Urinary bladder (tissue), 4 donors: ENCODE measurements at places on chromosomes 5 and 9. TPM values are rescaled to one million over a fixed set of nuclear protein-coding genes. Genes with fewer than 3 reads are reported as not detected.

DNA sequence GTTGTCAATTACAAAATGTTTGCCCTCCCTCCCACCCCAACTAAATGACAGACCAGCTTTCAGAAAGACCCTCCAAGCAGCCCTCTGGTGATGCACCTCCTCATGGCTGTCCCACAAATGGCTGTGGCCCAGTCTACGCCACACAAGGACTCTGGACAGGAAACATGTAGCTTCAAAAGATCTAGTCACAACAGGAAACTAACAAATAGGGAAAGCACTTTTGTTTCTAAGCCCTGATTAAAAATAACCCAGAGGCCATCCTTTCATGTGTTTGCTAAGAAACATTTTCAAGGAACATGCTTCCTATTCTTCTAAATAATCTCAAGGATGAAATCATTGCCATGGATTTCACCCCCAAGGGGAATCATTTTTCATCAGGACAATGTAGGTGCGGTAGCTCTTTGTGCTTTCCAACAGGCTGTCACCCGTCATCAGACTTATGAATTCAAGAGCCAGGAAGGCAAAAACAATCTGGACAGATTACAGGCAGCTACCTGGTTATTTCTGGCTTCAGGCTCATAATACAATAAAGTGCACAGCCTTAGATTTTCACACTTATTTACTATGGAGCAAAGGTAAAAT, 20.1 kb downstream of the PCSK1 start:
- DNase-seq = no peak

DNA sequence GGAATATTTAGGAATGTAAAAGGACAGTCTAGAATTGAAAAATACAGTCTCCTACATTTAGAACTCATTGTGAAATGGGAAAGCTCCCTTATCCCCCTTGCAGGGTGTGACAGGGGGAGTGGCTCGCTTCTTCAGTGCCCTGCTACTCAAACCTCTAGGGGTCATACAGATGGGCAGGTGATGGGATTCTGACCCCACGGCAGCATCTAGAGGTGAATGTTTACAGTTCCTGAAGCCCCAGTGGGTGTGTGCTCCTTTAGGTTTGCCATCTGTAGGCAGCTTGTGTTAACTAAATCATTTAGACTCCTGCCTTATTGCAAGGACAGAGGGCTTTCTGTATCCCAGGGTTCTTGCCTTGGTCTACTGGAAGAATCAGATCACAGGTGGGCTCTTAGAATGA, 271.0 kb upstream of the MPDZ start:
- no peak for DNase-seq

DNA sequence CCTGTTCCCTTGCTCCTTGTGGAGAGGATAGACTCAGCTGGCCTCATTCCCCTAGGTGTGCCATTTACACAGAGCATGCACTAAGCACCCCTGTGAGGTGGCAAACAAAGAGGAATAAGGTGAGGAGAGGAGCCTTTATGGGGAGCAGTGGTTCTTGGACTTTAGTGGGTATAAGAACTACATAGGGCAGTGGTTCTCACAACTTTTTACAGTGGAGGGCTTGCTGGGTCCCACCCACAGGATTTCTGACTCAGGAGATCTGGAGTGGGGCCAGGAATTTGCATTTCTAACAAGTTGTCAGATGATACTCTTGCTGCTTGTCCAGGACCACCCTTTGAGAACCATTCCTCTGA, 42.0 kb downstream of the CSF1R start:
- no peak for DNase-seq

Gene LHX6
- 2.2 TPM for total RNA-seq

DNA sequence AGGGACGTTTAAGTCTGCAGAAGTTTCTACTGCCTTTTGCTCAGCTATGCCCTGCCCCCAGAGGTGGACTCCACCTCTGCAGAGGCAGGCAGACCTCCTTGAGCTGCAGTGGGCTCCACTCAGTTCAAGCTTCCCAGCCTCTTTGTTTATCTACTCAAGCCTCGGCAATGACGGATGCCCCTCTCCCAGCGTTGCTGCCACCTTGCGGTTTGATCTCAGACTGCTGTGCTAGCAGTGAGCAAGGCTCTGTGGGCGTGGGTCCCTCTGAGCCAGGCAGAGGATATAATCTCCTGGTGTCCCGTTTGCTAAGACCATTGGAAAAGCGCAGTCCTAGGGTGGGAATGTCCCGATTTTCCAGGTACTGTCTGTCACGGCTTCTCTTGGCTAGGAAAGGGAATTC, 2188.5 kb upstream of the WWC1 start:
- DNase-seq = no peak

- DNase-seq = no peak
Measured at GRCh38 chr5:140239939-140240700, 62.8 kb downstream of the PFDN1 start.

GRCh38 chr9:135520916-135521607, at the start of gene LCN1:
Gene LCN1, plus strand, starts transcription at chr9:135521440. Its CDS starts 58 bp downstream, at chr9:135521498.
- no peak for DNase-seq

DNA sequence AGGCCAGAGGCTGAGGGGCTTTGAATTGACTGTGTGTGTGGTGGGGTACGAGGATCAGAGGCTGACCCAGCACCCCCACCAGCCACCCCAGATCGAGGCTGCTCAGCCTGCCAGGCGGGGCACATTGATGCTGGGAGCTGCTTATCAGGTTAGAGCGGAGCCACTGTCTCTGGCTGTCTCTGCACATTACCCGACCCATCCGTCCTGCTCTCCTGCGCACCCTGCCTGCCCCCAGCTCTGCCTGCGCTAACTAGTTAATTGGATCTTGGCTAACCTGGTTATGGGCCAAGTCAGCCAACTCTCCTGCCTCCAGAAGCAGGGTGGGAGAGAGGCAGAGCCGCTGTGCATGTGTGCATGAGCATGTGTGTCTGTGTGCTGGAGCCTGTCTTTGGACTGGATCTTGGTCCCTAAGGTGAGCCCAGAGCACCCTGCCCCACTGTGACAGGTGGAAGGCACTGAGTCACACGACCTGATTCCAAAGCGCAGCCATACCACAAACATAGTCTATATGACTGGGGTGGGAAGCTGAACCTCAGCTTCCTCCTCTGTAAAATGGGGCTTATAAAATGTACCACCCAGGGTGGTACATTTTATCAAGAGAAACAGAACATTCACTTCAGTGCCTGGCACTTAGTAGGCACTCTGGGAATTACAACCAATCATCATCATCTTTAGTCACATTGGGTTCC, 39.7 kb downstream of the PCDH1 start:
- no peak for DNase-seq

GRCh38 chr5:164422400-164422799, 917.0 kb downstream of the MAT2B start:
- no peak for DNase-seq

DNA sequence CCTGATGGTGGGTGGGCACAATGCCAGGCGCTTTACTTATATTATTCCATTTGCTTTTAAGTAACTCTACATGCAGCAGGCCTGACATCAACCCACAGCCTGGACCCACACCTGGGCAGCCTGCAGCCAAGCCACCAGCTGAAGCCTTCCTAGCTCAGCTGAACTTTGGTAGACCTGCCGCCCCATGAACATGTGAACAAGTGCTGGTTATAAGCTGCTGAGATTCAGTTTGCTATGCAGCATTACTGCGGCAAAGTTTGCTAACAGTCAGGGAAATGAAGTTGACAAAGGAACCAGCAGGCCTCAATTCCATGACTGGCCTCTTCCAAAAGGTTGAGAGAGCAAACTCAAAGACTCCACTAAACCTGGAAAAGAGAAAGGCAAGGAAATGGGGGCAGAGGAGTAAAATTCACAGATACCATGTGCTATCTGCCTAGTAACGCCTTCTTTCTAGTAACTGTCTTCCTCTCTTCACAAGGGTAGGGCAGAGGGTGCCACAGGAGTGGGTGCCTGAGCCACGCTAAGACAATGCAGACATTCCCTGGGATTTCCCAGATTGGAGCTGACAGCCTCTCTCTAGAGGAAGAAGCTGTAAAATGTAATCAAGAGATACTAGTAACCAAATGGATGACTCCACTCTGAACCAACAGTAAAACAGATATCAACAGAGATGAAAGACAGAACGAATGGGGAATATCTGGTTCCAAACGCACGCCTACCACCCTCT, 2.9 kb downstream of the BOD1 start:
- no peak for DNase-seq

DNA sequence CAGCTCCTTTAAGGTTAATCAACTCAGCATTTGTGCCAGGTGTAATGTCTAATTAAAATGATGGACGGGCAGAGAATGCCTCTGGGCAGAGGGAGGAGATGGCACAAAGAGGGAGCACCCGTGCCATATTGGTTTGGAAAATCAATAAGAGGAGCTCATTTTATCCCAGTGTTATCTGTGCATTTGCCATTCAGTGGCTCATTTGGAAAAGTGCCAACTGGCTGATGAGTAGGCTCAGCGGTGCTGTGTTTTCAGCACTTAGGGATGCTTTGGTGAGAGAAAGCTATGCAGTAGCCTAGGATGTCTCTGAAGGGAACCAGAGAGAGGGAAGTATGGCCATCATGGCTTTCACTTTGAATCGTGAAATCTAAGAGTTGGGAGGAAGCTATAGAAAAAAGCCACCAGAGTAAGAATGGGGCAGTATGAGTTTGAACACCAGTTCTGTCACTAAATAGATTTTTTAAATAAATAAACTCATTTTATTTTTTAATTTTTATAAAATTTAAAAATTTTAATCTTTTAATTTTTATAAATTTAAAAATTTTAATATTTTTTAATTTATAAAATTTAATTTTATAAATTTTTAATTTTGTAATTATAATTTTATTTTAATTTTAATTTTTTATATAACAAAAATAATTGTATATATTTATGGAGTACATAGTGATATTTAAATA, 472.8 kb downstream of the BRINP1 start:
- no peak for DNase-seq

DNA sequence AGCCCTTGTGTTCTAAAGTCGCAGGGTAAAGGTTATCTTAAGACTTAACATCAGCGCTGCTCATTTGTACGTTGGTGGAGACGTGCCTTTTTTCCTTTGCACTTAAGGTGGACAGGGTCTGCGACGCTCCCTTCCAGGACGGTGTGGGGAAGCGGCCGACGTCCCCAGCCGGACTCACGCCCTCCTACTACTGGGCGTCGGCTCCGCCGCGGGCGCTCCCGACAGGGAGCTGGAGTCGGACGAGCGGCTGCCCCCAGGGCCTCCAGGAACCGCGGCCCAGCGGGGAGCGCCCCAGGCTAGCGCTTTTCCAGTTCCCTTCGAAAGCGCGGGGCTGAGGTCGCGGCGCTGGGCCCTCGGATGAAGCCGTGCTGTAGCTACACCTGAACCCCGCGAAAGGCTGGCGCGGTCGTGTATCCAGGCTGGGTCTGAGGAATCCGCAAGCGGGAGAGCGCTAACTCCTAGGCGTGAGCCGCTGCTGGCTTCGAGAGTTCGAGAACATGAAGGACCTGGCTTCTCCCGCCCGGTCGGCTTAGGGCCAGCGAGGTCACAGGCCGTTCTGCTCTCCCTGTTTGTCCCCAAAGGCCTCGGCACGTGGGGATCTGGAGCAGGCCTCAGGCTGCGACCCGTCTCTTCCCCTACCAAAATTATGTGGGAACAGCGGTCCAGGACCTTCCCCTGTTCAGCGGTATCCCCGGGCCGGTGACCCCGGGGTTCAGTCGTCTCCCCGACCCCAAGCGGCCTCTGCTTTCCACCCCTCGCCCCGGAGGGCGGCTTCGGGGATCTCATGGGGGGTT, 3.8 kb upstream of the DMRT3 start:
- DNase-seq = no peak

- peak; percentile 49 for DNase-seq
Measured at GRCh38 chr5:136769900-136770684, 404.7 kb upstream of the TRPC7 start.

- DNase-seq = no peak
Measured at GRCh38 chr5:170860415-170860814, 1.4 kb upstream of the RANBP17 start.

Gene LRRC14B
- total RNA-seq = 0.58 TPM

Gene SLC6A3
- total RNA-seq = not detected

Gene RNF180
- 23.8 TPM for total RNA-seq

DNA sequence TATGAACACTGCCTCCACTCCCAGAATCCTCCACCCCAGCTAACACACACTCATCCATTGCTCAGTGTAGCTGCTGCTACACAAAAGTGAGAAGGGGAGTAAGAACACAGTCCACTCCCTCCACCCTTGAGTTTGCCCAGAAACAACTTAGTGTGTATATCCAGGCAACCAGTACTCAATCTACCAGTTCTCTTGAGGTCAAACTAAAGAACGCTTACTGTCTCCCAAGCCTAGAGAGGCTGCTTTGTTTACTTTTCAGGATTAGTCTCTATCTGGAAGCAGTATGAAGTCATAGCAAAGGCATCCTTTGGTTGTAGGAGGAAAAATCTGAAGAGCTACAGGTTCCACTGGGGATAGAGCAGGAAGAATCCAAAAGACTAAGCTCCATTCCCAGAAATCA, 296.3 kb downstream of the KCNN2 start:
- DNase-seq = no peak

- no peak for DNase-seq
Measured at GRCh38 chr9:12680341-12680740, 12.8 kb upstream of the TYRP1 start.

- no peak for DNase-seq
Measured at GRCh38 chr5:135492319-135492626, 40.1 kb upstream of the TIFAB start.

Gene MYOT
- total RNA-seq = 17.2 TPM

- no peak for DNase-seq
Measured at GRCh38 chr5:40276426-40277102, 403.2 kb upstream of the PTGER4 start.

DNA sequence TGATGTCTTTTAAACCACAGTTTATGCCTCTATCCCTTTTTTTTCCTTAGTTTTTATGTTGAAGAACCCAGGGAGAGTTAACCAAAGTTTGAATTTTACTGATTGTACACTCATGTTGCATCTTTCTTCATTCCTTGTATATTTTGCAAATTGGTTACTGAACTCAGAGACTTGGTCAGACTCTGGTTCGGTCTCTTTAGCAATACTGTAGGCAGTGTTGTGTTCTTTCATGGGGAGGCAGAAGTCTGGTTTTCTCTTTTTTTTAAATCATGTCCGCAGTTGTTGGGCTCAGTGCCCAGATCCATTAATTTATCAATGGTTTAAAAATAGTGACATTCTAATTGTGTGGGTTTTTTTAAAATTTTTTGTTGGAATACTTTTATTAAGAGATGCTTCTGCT, 23.4 kb downstream of the UBE2R2 start:
- DNase-seq = no peak

GRCh38 chr9:134825025-134825424, 55.6 kb upstream of the FCN2 start:
- DNase-seq = no peak

DNA sequence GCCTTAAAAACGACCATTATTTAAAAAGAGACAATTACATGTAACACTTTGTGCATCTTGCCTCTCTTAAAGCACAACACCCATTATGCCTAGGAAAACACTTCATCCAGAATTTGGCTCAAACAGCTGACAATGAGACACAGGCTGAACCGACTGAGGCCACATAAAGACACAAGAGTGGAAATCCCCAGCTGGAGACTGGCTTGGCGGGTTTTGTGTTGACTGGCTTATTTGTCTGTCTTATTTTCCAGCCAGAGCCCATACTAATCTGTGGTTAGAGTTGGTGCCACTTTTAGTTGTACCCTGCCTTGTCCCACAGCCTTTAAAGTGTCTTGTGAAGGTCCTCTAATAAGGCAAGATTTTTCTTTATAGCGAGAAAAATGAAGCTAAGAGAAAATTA, 21.2 kb downstream of the TRIM14 start:
- DNase-seq = peak; percentile 41

GRCh38 chr5:15664961-15665360, 165.0 kb downstream of the FBXL7 start:
- DNase-seq = no peak

GRCh38 chr5:6041977-6042550, 336.3 kb downstream of the MED10 start:
- no peak for DNase-seq

Gene PCDHGA12
- 7.8 TPM for total RNA-seq

Gene KDM4C
- total RNA-seq = 66.1 TPM

Gene CIZ1
- total RNA-seq = 23.6 TPM
